ENCODE measurements at places on chromosomes 7 and 10. TPM values are rescaled to one million over a fixed set of nuclear protein-coding genes. Genes with fewer than 3 reads are reported as not detected.

LRRN3 gene
- total RNA-seq = 0.30 TPM

NPY4R gene
- not detected for total RNA-seq

ZNF485 gene
- total RNA-seq = 2.1 TPM

RAB19 gene
- total RNA-seq = not detected

LBX1 gene
- total RNA-seq = not detected

SH3PXD2A gene
- 34.7 TPM for total RNA-seq

EN2 gene
- not detected for total RNA-seq

LLCFC1 gene
- not detected for total RNA-seq

ATP6V0E2 gene
- total RNA-seq = 89.0 TPM

SFTPA1 gene
- total RNA-seq = not detected

PLPP4 gene
- not detected for total RNA-seq

PTF1A gene
- not detected for total RNA-seq

C10orf71 gene
- 100 TPM for total RNA-seq

HTRA1 gene
- 71.6 TPM for total RNA-seq

THAP5 gene
- total RNA-seq = 32.9 TPM

CAMK2B gene
- 97.4 TPM for total RNA-seq

IFIT3 gene
- 15.5 TPM for total RNA-seq

ITPRID1 gene
- total RNA-seq = not detected

GRM3 gene
- total RNA-seq = not detected

FLNC gene
- 1,272 TPM for total RNA-seq

IFIT1B gene
- total RNA-seq = not detected

OR6V1 gene
- not detected for total RNA-seq

SEMA3C gene
- total RNA-seq = 56.6 TPM

XRCC2 gene
- 0.48 TPM for total RNA-seq

Measured in heart right ventricle (tissue), 16 donors.